Activated naive CD4-positive, alpha-beta T cell treated with anti-CD3 and anti-CD28 coated beads, Interleukin-2, amount 50 U/mL, for 72 hours (primary cell): ENCODE measurements at places on chromosomes 2 and 18.

- DNase-seq: no peak
These were observed 31.5 kb downstream of the ATP8B1 start for GRCh38 chr18:57771626-57772025.

DNA sequence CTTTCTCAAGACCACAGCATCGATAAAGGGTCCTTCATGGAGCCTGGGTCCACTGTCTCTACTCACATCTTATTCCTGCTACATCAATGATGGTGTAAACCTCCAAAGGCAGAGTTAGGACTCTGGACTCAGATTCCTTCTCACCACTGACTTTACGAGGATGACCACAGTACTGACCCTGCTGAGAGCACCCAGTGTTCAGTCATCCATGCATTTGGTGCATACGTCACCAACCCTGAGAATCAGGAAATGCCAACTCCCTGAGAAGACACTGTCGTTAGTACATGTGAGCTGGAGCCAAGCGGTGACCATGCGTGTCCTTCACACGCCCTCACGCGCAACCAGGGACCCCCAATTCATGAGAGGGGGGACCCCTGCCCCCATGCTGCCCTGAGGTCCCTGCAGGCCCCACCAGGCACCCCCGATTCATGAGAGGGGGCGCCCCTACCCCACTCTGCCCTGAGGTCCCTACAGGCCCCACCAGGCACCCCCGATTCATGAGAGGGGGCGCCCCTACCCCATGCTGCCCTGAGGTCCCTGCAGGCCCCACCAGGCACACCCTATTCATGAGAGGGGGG, 178.4 kb upstream of the TPO start:
- DNase-seq: no peak

DNA sequence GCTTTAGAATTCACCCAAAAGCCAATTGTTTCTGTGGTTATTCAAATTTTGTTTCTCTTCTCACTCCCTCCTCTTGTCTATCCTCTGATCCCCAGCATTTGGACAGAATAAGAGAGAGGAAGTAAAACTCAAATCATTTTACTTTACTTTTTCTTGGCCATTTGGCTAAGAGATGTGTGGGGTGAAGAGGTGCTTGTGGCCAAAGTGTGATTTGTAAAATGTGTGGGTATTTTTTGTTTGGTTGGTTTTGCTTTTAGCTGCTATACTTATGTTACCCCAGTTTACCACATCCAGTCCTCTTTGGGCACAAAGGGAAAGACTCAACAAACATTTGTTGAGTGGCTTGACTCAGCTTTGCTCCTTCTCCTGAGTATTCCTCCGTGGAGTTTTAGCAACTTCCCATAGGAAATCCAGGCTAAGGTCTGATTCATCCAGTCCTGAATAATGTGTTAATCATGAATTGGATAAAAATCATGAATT, 109.1 kb upstream of the CYP1B1 start:
- DNase-seq: no peak

DNA sequence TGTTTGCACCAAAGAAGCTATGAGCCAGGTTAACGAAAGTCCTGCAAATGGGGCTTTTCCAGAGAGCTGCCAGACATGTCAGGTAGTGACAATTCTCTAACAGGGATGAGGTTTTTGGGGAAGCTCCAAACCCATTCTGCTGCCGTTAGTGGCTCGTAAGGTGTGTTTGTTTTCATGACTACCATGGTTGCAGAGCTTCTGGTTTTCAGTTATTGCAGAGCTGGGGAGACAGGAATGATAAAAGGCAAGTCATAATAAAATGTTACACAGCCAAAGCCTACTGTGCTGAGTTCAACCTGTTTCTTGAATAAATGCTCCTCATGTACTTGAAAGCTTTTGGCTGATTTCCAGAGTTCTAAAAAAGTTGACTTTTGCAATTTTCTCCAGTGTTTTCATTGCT, 209.2 kb upstream of the STK17B start:
- DNase-seq: no peak

DNA sequence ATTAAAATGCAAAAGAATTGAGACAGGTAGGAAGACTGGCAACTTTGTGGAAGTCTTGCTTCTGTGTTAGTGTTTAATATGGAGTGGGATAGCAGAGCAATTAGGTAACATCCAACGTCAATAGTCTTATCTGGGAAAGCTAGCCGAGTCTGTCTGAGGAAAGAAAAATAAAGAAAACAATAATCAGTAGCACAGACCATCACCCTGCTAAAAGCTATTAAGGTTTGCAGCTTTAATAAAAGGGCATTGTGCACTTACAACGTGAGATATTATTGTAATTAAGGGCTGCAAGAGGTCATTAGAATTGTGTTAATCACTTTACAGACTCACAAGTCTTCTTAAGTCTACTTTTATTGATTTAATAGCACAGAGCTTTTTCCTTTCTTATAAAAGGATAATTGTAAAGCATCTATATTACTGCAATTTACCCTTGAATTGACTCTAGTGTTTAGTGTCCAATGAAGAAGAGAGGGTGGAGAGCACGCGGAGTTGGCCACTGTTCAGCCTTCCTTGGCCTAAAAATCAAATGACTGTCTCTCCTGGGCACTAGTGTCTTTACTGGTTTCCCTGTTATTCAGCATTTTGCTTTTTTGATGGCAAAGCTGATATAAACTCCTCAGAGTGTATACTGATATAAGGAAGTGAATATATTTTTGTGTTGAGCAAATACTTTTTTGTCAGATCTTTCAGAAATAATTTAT, 2.0 kb downstream of the CDH7 start:
- DNase-seq: no peak

- no peak for DNase-seq
These were observed 500.5 kb upstream of the RAB6C start for GRCh38 chr2:129478902-129479517.

DNA sequence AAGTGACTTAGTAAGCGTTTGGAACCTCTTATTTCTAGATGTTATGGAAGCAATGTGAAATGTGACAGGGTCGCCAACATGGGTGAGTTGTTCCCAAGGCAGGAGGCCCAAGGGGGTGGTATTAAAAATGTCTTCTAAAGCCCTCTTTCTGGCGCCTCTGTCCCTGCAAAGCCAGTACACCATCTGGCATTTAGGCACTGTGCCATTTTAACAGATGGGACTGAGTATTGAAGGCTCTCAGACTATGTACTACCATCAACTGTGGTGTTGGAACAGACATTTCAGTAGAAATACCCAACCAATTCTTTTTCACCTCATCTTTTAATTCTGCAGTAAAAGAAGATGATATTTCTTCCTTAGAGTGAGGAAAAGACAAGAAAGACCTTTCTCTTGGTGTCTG, 384.5 kb upstream of the MMADHC start:
- DNase-seq: no peak
